ENCODE measurements at places on chromosomes 1 and 21. TPM values are rescaled to one million over a fixed set of nuclear protein-coding genes. Genes with fewer than 3 reads are reported as not detected.
A peak's percentile ranks its signal among the peaks of the same experiment; 100 is the strongest.

DNA sequence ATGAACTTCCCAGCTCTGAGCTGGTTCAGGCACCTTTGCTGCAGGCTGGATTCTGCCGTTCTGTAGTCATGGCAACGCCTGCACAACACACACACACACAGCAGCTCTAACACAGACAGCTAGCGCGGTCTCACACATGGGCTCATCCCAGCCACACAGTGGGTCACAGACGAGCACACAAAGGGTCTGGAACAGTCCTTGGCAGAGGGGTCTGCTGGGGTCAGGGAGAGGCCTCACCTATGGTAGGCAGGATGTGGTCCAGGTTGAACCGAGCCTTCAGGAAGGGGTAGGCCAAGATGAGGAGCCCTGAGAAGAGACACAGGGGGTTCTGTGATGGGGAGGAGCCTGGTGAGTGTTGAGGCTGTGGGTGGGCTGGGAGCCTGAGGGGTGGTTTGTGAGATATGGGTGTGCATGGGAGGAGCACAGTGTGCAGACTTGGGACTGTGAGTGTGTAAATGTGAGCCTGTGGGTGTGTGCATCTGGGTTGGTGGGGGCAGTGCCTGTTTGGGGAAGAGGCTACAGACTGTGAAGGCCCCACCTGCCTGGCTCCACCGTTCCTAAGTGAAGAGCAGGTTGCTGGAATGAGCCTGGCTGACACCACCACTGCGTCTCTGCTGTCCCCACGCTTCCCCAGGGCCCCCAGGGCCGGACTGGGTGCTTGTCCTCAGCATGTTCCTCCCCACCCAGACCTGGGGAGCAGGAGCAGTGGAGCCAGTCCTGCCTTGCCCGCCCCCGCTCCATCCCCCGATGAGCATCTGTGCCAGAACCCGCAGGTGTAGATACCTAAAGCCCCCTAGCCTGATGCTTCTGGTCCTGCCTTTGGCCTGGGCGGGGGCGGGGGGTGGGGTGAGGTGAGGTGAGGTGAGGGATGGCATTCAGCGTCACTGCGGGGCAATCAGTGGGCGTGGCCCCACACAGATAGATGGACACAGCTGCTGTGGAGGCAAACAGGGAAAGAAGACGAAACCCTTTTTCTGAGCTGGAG is 1.5 kb downstream of the KNCN start:
- peaks cover 41% of the 10 kb centered on the region for H3K27me3 ChIP-seq
- H3K27ac ChIP-seq, result no peak overlapping the region
- no peaks in the 10 kb centered on the region for H3K36me3 ChIP-seq

- H3K27ac ChIP-seq, result no peak overlapping the region
- no peak for DNase-seq
- peaks cover 25% of the 10 kb centered on the region for H3K4me1 ChIP-seq
- no peaks in the 10 kb centered on the region for H3K36me3 ChIP-seq
- no peaks in the 10 kb centered on the region for H3K27me3 ChIP-seq
Measured at GRCh38 chr1:12544992-12545391, 73.0 kb downstream of the DHRS3 start.

GRCh38 chr1:109485001-109485400 is 1.3 kb downstream of the ATXN7L2 start:
- DNase-seq, result no peak
- H3K4me1 ChIP-seq, result peaks cover 8% of the 10 kb centered on the region
- no peak overlapping the region for H3K4me3 ChIP-seq
- no peak overlapping the region for H3K27ac ChIP-seq

The POU3F1 gene
- not detected for total RNA-seq

GRCh38 chr21:42376338-42376982 is 10.1 kb upstream of the TFF1 start:
- H3K4me1 ChIP-seq, result no peaks in the 10 kb centered on the region
- H3K4me3 ChIP-seq, result no peak overlapping the region
- H3K36me3 ChIP-seq, result no peaks in the 10 kb centered on the region
- H3K27me3 ChIP-seq, result no peaks in the 10 kb centered on the region

The KMO gene
- not detected for total RNA-seq

GRCh38 chr1:235835226-235835625 is 31.5 kb downstream of the LYST start:
- H3K4me1 ChIP-seq, result peaks cover 15% of the 10 kb centered on the region
- H3K4me3 ChIP-seq, result peak overlapping the region; percentile 10
- H3K36me3 ChIP-seq, result no peaks in the 10 kb centered on the region
- peak; percentile 25 for DNase-seq
- no peak overlapping the region for H3K27ac ChIP-seq

DNA sequence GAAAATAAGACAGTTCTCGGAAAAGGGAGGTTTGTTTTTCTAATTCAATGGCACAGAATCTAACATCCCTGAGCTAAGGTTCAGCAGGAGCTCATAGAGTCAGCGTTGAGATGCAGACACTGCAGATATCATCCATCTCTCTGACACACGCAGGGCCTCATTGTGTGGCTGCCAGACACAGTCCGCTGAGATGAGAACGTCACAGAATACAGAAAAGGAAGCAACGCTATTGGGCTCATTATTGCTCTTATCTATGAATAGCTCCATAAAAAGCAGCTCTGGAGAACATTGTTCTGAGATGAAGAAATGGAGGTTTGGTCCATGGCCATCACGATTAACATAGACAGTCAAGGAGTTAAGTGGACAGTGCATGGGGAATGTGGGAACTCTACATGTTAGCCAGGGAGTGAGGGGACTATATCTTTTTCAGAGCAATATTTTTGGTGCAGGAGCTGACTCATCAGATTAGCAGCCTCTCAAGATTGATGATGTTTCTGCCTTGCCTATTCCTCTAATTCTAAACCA is 771.6 kb upstream of the CXADR start:
- H3K4me3 ChIP-seq, result no peak overlapping the region
- no peak for DNase-seq
- H3K27me3 ChIP-seq, result no peaks in the 10 kb centered on the region

DNA sequence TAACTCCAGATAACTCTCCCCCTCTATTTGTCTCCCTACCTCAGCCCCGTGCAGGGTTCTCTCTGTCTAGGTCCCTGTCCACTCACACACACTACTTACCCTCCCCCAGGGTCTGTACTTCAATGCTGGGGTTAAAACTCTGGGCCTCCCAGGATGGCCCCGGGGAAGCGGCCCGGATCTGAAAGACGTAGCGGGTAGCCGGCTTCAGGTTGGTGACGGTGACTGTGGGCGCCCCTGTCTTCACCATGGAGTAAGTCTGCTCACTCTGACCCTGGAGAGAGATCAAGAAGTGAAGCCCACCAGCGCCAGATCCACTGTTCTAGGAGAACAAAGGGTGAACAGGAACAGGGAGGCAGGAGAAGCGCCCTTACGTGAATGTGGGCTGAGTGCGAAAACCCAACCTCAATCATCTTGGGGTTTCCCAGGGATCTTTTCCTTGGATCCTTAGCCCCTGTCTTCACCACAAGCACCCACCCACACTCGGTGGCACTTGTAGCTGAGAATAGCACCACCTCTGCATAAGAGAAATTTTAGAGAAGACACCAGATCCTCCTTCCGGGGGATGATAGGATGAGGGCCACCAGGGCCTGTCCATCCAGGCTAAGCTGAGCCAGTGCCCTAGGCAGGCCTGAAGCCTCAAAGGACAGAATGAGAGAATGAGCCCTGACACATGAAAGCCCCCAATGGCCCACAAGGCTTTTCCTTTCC is 33.5 kb downstream of the EPHA10 start:
- DNase-seq, result no peak
- no peaks in the 10 kb centered on the region for H3K36me3 ChIP-seq
- H3K4me3 ChIP-seq, result no peak overlapping the region
- H3K27me3 ChIP-seq, result peaks cover 25% of the 10 kb centered on the region
- peaks cover 24% of the 10 kb centered on the region for H3K4me1 ChIP-seq

The RGSL1 gene
- total RNA-seq, result not detected

The WNT9A gene
- total RNA-seq, result 1.9 TPM

DNA sequence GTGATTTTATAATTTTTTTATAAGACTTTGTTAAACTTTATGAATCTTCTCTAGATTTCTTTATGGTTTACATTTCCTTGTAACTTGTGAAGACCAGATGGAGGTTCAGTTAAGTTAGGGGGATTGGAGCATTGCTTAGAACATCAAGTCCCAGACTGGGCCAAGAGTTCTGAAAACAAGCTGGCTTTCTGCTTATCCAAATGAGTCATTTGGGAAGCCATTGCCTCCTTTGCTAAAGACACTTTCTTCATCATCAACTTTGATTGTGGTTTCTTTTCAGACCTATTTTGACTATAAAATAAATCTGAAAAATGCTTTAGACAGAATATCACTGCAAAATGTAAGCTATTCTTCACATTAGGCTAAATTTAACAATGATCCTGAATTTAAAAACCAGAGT is 446.8 kb downstream of the USP25 start:
- DNase-seq, result no peak
- no peak overlapping the region for H3K27ac ChIP-seq
- no peak overlapping the region for H3K4me3 ChIP-seq
- H3K36me3 ChIP-seq, result no peaks in the 10 kb centered on the region
- H3K27me3 ChIP-seq, result no peaks in the 10 kb centered on the region

- H3K27ac ChIP-seq, result no peak overlapping the region
- H3K36me3 ChIP-seq, result no peaks in the 10 kb centered on the region
- DNase-seq, result no peak
- no peaks in the 10 kb centered on the region for H3K4me1 ChIP-seq
- no peak overlapping the region for H3K4me3 ChIP-seq
Measured at GRCh38 chr1:24946861-24947658, 17.0 kb upstream of the RUNX3 start.

The LCE1D gene
- not detected for total RNA-seq

DNA sequence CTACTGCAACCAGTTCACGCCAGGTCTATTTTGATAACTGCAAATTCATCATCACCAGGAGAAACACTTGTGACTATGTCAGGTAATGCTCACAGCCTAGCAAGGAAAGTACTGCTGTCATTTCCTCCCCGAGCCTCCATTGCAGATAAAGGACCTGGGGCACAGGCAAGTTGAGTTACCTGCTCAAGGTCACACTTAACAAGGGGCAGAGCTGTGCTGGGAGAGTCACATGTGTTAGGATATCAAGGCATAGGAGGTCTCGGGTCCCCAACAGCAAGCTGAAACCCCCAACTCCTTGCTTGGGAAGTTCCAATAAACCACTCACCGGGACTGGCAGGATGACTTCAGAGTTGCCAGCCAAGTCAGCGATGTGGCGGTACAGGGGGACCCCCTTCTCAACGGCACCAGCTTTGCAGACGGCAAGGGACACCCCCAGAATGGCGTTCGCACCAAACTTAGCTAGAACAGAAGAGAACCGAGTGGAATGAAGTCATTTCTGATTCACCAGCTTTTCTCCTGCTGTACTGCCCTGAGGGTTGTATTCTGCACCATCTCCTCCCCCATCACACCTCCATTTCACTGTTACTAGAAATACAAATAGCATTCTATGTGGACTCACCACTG is 11.6 kb downstream of the ENO1 start:
- DNase-seq, result no peak
- H3K4me1 ChIP-seq, result peaks cover 24% of the 10 kb centered on the region
- peaks cover 97% of the 10 kb centered on the region for H3K36me3 ChIP-seq
- no peak overlapping the region for H3K4me3 ChIP-seq

The CD247 gene
- total RNA-seq, result 3.4 TPM

DNA sequence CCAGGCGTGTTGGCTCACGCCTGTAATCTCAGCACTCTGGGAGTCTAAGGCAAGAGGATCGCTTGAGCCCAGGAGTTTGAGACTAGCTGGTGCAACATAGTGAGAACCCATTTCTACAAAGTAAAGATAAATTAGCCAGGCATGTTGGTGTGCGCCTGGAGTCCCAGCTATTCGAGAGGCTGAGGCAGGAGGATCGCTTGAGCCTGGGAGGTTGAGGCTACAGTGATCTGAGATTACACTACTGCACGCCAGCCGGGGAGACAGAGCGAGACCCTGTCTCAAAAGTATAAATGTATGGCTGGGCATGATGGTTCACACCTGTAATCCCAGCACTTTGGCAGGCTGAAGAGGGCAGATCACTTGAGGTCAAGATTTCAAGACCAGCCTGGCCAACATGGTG is 51.5 kb upstream of the LBR start:
- no peak overlapping the region for H3K27ac ChIP-seq
- DNase-seq, result no peak
- H3K36me3 ChIP-seq, result no peaks in the 10 kb centered on the region
- no peaks in the 10 kb centered on the region for H3K27me3 ChIP-seq

All from transverse colon (tissue), 4 donors.